Thymus (tissue), 14 donors: ENCODE measurements at places on chromosomes 1 and 21. TPM values are rescaled to one million over a fixed set of nuclear protein-coding genes. Genes with fewer than 3 reads are reported as not detected.

The DIPK1A gene
- total RNA-seq = 11.9 TPM

The KRTAP12-2 gene
- not detected for total RNA-seq

The S100B gene
- 36.5 TPM for total RNA-seq

- no peaks in the 10 kb centered on the region for H3K27me3 ChIP-seq
- no peaks in the 10 kb centered on the region for H3K36me3 ChIP-seq
- no peak overlapping the region for H3K4me3 ChIP-seq
- no peak for DNase-seq
- H3K27ac ChIP-seq = no peak overlapping the region
Measured at GRCh38 chr1:4506591-4506990, 147.8 kb upstream of the AJAP1 start.

DNA sequence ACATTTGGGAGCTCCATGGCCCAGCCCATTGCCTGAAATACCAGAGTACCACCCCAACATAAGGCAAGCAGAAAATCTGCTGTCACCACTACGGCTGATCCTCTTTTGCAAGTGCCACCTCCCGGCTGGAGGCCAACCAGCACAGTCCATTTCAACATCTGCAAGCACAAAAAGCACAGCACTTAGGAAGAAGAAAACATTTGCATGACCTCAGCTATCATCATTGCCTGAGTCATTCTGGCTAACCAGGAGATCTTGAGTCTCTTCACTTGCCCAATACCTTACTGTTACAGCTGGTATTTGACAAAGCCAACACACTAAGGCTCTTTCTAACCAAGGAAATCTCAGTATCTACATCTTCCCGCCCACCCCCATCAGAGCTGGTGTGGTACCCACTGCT is 55.9 kb downstream of the NEK7 start:
- peaks cover 20% of the 10 kb centered on the region for H3K36me3 ChIP-seq
- H3K4me1 ChIP-seq = no peaks in the 10 kb centered on the region
- no peak overlapping the region for H3K4me3 ChIP-seq
- DNase-seq = no peak
- H3K27ac ChIP-seq = no peak overlapping the region

- no peak overlapping the region for H3K27ac ChIP-seq
- DNase-seq = no peak
- no peaks in the 10 kb centered on the region for H3K4me1 ChIP-seq
- no peaks in the 10 kb centered on the region for H3K27me3 ChIP-seq
- no peak overlapping the region for H3K4me3 ChIP-seq
- peaks cover 34% of the 10 kb centered on the region for H3K36me3 ChIP-seq
Measured at GRCh38 chr1:150083907-150084306, 16.3 kb downstream of the VPS45 start.

DNA sequence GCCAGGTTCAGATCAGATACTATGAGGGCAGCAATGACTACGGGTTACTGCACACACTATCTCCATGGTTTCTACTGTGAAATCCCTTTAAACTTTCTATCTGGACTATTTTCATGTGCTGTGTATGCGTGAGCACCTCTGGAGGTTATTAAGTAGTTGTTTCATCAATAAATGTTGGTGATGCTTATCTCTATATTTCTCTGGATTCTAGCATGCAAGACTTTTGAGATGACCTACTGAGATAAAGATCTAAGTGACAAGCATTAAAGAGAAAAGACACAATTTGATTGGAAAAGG is 194.0 kb downstream of the NRIP1 start:
- H3K4me3 ChIP-seq = no peak overlapping the region
- H3K27me3 ChIP-seq = no peaks in the 10 kb centered on the region
- H3K4me1 ChIP-seq = peaks cover 18% of the 10 kb centered on the region
- H3K27ac ChIP-seq = no peak overlapping the region

- no peak overlapping the region for H3K27ac ChIP-seq
- no peaks in the 10 kb centered on the region for H3K27me3 ChIP-seq
Measured at GRCh38 chr1:59526240-59526639, 229.3 kb downstream of the FGGY start.

GRCh38 chr1:235102993-235103411 is 25.6 kb downstream of the TOMM20 start:
- peak; percentile 50 for DNase-seq
- H3K27me3 ChIP-seq = no peaks in the 10 kb centered on the region
- no peak overlapping the region for H3K27ac ChIP-seq

DNA sequence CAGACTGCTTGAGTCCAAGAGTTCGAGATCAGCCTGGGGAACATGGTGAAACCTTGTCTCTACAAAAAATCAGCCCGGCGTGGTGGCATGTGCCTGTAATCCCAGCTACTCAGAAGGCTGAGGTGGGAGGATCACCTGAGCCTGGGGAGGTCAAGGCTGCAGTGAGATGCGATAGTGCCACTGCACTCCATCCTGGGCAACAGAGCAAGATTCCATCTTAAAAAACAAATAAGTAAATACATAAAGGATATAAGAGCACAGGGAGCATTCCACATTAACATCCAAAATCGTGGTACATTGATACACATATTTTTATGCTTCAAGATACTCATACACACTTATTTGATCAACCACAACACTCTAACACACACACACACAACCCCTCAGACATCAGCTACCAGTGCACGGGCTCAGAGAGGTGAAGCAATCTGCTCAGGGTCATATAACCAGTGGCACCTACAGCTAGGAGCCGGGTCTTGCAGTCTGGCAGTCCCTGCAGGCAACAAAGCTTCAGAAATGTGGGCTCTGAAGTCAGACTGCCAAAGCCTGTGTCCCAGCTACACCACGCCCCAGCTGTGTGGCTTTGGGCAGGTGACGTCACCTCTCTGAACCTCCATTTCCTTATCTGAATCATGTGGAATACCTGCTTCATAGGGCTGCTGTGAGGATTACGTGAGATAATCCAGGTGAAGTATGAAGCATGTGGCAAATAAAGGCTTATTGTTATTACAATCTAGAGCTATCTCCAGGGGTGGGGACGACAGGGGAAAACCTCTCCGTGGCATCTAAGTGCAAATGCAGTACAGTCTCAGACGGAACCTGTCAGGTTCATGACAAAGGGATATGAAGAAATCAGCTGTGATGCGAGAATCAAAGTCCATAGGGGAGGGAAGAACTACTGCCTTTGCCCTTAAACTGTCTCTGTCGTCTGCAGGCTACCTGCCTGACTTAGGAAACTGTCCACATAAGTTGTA is 4.8 kb upstream of the CRYBG2 start:
- H3K36me3 ChIP-seq = no peaks in the 10 kb centered on the region
- peaks cover 7% of the 10 kb centered on the region for H3K4me1 ChIP-seq
- H3K27ac ChIP-seq = no peak overlapping the region
- H3K27me3 ChIP-seq = peaks cover 69% of the 10 kb centered on the region
- DNase-seq = no peak

DNA sequence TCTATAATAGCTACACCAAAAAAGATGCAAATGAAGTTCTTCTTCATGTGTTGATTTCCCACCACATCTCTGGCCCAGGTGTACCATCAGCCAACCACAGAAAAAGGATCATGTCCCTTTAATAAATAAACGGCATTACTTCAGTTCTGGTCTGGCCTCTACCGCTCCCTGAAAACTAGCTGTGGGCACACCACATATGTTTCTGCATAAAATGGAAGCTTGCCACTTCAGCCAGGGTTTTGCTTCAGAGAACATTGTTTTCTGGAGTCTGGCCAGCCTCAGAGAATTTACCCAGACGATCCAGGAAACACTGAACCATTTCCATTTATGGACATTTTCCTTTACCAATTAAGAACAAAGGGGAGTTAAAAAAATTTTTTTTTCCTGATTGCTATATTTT is 5.8 kb upstream of the LAMC2 start:
- peak overlapping the region; percentile 76 for H3K27ac ChIP-seq
- peaks cover under 1% of the 10 kb centered on the region for H3K27me3 ChIP-seq
- DNase-seq = no peak
- no peaks in the 10 kb centered on the region for H3K4me1 ChIP-seq

DNA sequence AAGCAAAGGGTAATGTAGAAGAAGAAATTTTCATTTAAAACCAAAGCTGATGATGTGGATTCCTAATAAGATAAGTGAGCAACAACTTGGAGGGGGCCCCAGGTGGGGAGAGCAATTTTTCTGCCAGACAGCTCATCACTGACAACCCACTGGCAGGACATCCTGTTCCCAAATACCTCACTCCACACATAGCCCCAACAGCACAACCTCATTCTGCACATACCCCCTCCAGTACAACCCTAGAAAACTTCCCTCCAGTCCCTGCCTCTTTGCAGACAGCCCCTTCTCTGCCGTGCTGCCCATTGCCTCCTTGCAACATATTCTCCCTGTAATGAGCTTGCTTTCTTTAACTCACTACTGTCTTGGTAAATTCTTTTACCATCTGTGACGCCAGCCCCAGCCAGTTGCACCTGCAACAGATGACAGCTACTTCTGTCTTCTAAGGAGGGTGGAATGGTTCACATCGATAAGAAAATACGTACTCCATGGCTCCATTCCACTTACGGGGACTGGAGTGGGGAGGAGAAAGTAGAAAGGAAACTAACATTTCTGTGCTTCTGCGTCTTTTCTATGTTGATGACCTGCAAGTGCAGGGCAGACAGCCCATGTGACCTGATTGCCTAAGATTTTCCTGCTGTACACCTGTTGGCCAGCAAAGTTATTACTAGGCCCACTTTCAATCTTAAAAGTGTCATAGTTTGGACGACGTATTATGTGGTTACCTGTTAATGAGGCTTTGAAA is 14.7 kb downstream of the RHEX start:
- peaks cover 6% of the 10 kb centered on the region for H3K4me1 ChIP-seq
- H3K4me3 ChIP-seq = no peak overlapping the region

DNA sequence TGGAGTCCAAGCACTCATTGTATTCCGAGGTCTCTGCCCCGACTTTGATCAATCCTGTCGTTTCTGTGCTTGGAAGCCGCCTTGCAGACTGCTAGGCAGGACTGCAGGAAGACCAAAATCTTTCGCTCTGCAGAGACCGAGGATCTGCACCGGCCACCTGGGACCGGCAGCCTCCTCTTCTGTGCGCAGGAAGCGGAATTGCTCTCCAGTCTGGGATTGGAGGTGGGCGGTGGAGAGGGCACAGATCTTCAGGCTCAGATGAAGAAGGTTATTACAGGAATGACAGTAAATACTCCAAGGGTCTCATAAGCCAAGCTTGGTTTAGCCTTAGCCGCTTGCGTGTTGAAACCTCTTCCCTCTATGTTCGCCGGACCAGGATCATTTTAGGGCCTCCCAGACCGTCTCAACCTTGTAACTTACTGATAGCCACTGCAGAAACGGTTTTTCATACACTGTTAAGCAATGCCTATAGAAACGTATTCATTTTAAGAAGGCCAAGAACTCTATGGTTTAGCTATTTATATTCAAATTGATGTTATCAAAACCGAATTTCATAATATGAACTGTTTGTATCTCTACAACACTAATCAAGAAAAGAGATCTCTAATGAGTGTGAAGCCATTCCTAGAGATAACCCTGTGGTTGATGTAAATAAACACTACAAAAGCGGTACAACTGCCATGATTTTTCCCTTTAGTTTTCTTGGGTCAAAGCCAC is 1.1 kb downstream of the MIA3 start:
- H3K4me1 ChIP-seq = peaks cover 11% of the 10 kb centered on the region
- peak overlapping the region; percentile 57 for H3K4me3 ChIP-seq
- H3K27me3 ChIP-seq = peaks cover 19% of the 10 kb centered on the region
- peaks cover 15% of the 10 kb centered on the region for H3K36me3 ChIP-seq
- no peak overlapping the region for H3K27ac ChIP-seq
- no peak for DNase-seq

- H3K27ac ChIP-seq = no peak overlapping the region
- H3K4me3 ChIP-seq = no peak overlapping the region
- no peak for DNase-seq
- peaks cover 5% of the 10 kb centered on the region for H3K36me3 ChIP-seq
Measured at GRCh38 chr1:155186067-155186793, 12.6 kb downstream of the TRIM46 start.

GRCh38 chr1:155776414-155776813 is 80.6 kb downstream of the GON4L start:
- H3K27me3 ChIP-seq = no peaks in the 10 kb centered on the region
- DNase-seq = no peak
- H3K4me1 ChIP-seq = no peaks in the 10 kb centered on the region

GRCh38 chr1:56798053-56798471 is 21.1 kb downstream of the FYB2 start:
- no peaks in the 10 kb centered on the region for H3K36me3 ChIP-seq
- H3K4me1 ChIP-seq = no peaks in the 10 kb centered on the region
- H3K27ac ChIP-seq = no peak overlapping the region
- no peak for DNase-seq

GRCh38 chr1:47406966-47407365 is 9.1 kb upstream of the FOXE3 start:
- no peak overlapping the region for H3K4me3 ChIP-seq
- DNase-seq = no peak
- H3K36me3 ChIP-seq = no peaks in the 10 kb centered on the region

DNA sequence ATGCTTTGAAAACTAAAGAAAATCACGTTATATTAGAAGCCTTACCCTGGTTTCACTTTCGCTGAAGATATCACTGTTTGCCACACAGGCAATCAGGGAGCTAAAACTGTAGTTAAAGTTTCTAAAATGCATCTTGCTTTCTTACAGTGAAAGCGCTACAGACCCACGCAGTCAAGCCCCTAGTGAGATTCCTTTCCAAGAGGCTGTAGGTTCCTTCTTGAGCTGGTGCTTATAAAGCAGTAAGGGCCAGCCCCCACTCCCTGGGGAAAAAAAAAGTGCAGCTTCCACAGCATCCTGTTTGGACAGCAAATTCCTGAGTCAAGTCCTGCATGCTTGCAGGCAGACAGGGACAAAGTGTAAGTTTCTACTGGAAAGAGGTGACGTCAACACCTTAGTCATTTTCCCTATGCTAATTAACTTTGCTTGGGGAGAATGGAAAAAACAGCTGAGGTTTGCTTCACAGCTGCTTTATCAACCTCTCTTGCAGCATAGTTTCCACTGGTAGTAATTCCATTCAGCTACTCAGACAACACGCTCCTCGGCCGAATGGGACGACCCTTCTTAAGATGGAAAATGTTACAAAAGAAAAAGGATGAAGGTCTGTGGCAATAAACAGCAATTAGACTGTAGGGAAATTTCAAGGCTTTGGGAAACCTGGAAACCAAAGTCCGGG is 14.7 kb upstream of the KCNE1 start:
- H3K27ac ChIP-seq = peak overlapping the region; percentile 65
- no peaks in the 10 kb centered on the region for H3K27me3 ChIP-seq
- H3K4me1 ChIP-seq = no peaks in the 10 kb centered on the region
- peaks cover 10% of the 10 kb centered on the region for H3K36me3 ChIP-seq
- peak overlapping the region; percentile 4 for H3K4me3 ChIP-seq
- no peak for DNase-seq

DNA sequence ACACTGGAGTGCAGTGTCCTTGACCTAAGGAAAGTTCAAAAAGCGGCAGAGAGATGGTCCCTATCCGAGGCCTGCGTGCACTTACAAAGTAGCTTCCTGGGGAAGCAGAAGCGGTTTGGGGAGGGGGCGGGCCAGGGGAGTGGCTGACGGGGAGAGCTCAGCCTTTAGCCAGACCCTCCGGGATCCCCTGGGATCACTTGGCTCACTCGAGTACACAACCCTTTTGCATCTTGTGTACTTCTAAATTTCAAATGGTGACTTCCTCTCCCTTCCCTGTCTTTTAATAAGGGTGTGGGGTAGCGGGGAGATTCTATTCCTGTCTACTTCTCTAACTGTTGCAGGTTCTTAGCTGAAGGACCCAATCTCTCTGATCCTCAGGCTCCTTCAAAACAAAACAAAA is 18.1 kb upstream of the SNX27 start:
- no peaks in the 10 kb centered on the region for H3K4me1 ChIP-seq
- no peaks in the 10 kb centered on the region for H3K27me3 ChIP-seq
- no peaks in the 10 kb centered on the region for H3K36me3 ChIP-seq
- H3K27ac ChIP-seq = no peak overlapping the region
